ENCODE measurements at places on chromosomes 11 and 22.

GRCh38 chr11:119461229-119461963 is 38.4 kb upstream of the THY1 start:
- no peak for DNase-seq

DNA sequence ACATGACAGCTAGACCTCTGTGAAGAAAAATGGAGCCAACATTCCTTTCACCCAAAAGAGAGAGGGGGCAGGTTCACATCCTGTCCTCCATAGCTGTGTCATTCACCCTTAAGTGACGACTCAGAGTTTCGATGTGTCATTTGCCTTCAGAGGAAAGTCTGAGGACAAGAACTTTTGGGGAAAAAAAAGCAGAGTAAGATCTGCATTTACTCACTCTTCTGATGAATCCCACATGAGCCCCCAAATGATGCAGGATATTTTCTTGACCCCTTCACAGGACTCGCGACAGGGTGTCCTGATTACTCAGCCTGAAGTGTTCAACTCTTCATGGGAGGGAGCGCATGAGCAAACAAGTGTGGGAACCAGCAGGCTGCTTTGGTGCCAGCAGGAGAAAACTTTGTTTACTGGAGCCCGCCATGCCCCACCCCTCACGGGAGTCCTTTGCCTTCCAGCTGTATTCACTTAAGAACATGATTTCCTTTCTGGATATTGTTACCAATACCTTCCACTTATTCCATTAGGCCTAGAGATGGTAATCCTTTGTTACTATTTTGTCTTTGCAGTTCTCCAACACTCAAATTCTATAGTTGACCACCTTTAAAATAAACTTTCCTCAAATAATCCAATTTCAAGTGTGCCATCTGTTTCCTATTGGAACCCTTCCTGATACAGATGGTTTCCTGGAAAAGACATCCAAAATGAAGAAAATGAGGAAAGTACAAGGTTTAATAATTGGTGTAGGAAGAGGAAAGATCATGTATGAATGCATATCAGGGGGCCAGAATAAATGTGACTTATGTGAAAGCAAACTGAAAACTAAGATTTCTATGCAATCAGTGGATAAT is 729.8 kb downstream of the FAM181B start:
- no peak for DNase-seq

GRCh38 chr11:106456647-106457046 is 379.2 kb downstream of the AASDHPPT start:
- no peak for DNase-seq

DNA sequence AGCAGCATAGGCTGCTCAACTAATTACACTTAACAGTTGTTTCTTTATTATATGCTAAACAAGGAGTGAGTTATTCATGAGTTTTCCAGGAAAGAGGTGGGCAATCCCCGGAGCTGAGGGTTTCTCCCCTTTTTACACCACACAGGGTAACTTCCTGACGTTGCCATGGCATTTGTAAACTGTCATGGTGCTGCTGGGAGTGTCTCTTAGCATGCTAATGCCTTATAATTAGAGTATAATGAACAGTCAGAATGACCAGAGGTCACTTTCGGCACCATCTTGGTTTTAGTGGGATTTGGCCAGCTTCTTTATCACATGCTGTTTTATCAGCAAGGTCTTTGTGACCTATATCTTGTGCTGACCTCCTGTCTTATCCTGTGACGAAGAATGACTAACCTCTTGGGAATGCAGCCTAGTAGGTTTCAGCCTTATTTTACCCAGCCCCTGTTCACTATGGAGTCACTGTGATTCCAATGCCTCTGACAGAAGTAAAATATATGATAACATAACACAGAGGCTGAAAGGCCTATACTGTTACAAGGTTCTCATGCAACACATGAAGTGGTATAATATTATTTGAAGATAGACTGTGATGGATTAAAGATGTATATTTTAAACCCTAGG is 41.3 kb upstream of the RDX start:
- no peak for DNase-seq

DNA sequence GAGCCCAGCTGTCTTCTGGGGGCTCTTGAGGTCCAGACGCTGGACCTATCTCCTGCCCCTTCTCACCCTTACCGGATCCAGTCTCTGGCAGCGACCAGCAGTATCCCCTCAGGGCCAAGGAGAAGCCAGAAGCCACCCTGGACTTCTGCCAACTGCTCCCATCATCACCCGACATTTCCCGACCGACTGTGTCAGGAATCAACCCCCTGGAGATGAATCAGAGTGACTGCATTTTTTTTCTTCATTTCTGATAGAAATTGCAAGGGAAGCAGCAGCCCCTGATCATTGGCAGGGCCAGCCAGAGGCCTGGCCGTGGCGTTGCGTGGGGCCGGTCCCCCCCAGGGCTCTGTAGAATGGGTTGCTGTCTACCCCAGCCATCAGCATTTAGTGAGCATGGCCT is 5.2 kb upstream of the LIF start:
- no peak for DNase-seq

GRCh38 chr11:123268156-123268555 is 73.1 kb upstream of the CLMP start:
- DNase-seq, result no peak

DNA sequence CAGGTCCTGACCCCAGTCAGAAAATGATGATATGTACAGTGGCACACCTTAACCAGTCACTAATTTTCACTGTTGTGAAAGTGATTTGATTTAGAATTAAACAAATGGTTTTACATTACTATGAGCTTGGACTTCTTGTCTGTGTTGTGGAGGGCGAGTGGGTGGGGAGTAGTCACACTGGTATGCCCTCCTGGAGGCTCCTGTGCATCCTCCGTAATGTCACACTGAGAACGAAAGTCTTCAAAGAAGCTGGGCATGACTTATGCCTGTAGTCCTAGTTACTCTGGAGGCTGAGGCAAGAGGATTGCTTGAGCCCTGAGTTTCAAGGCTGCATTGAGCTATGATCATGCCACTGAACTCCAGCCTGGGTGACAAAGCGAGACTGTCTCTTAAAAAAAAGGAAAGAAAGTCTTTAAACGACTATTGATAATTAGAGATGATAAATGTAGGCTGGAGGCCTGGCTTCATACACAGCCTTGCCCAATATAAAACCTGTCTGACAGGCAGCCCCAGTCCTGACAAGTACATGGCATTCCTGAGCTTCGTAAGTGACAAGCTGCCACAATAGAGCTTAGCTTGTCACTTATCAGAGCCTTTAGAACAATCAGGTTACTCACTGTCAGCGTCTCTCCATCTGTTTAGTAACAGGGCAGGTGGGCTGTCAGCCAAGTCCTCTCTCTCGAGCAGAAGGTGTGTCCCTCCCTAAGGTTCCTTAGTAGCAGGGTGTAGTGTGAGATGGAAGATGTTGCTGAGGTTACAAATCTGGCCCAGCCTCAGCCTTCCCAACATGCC is 5.0 kb upstream of the LIMK2 start:
- DNase-seq, result no peak

- no peak for DNase-seq
These were observed 11.1 kb upstream of the CBX6 start for GRCh38 chr22:38882972-38883622.

Measured in cortex of kidney (tissue), 1 donor.